ENCODE measurements at places on chromosomes 1 and 21. TPM values are rescaled to one million over a fixed set of nuclear protein-coding genes. Genes with fewer than 3 reads are reported as not detected.

GRCh38 chr1:45929257-45929687 is 125.9 kb downstream of the MAST2 start:
- DNase-seq: peak; percentile 78

DNA sequence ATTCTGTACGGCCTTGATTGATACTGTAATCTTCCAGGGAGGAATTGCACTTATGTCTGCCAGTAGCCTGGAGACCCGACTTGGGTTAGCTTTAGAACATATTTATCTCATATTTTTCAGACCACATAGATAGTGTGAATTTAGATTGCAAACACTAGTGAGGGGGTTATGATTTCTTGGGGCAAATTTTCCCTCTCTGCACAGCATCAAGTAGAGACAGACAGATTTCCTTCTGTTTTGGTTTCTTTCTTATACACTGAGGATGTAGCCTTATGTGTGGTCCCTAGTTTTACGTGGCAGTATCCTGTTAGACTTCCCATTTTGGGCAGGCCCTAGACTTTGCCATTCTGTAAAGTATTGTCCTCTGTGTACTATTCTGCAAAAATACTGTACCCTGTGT is 29.0 kb downstream of the SOAT1 start:
- peak; percentile 63 for DNase-seq

DNA sequence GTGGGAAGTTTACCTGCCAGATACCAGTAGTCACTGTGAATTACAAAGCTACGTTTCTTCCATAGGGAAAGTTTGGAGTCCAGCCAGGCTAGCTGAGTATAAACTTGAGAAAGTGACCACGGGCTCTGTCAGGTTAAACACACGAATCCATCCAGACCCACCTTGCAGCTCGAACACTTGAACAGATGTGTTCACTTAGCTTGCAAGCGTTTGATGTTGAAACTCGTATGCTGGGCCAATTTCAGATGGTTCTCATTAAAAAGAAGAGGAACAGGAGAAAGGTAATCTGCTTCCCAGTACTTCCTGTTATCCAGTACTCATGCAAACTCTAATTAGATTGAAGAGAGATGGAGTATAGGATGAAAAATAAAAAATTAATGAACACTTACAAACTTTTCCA is 636.4 kb downstream of the SMYD3 start:
- DNase-seq: no peak

- DNase-seq: no peak
Observed at GRCh38 chr1:244730934-244731434, 78.1 kb downstream of the DESI2 start.

DNA sequence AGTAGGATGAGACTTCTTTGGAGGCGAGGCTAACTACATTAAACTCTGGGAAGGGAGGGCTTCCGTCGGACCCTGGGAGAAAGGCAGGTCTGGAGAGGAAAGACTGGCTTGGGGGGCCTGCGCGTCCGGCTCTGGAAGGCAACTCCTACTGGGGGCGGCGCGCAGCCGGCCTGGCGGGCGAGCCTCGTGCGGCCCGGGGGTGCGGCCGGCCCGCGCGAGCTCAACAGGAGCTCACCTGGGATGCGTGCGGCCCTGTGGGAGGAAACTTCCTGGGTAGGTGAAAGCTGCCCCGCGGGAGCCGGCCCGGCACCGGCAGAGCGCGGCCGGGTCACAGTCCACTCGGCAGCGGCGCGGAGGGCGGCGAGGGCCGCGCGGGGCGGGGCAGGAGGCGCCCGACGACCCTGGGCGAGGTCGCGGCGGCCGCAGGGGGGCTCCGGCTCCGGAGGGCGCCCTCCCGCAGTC is 449 bp downstream of the EPS15 start:
- DNase-seq: peak; percentile 49

DNA sequence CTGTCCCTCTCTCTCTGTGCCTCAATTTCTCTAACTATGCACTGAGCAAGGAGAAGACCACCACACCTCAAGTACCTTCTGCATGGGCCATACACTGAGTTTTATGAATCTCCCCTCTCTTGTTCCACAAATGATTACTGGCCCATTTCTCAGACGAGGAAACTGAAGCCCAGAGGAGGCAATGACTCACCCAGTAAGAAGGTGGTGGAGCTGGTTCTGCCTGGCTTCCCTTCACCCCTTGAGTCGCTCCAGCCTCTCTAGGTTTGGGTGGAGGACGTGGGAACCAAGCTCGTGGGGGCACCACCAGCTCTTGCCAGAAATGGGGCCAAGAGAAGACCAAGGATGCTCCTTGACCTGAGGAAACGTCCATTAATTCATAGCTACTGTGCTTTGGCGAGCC is 21.3 kb upstream of the RUNX3 start:
- DNase-seq: no peak

DNA sequence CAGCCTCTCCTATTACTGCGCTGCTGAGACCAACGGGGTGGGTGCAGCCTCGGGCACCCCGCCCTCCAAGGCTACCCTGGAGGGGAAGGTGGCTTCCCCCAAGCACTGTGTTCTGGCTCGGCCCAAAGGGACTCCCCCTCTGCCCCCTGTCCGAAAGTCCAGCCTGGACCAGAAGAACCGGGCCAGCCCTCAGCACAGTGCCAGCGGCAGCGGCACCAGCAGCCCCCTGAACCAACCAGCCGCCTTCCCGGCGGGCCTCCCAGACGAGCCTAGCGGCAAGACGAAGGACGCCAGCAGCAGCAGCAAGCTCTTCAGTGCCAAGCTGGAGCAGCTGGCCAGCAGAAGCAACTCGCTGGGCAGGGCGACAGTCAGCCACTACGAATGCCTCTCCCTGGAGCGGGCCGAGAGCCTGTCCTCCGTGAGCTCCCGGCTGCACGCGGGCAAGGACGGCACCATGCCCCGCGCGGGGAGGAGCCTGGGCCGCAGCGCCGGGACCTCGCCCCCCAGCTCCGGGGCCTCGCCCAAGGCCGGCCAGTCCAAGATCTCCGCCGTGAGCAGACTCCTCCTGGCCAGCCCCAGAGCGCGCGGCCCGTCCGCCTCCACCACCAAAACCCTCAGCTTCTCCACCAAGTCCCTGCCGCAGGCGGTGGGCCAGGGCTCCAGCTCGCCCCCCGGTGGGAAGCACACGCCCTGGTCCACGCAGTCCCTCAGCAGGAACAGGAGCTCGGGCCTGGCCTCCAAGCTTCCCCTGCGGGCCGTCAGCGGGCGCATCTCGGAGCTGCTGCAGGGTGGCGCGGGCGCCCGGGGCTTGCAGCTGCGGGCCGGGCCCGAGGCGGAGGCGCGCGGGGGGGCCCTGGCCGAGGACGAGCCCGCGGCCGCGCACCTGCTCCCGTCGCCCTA is 533.1 kb downstream of the KIF26B start:
- no peak for DNase-seq

- DNase-seq: no peak
Observed at GRCh38 chr1:178294654-178295053, 200.8 kb downstream of the RASAL2 start.

GRCh38 chr1:14835725-14836124 is 237.2 kb downstream of the KAZN start:
- DNase-seq: peak; percentile 65

DNA sequence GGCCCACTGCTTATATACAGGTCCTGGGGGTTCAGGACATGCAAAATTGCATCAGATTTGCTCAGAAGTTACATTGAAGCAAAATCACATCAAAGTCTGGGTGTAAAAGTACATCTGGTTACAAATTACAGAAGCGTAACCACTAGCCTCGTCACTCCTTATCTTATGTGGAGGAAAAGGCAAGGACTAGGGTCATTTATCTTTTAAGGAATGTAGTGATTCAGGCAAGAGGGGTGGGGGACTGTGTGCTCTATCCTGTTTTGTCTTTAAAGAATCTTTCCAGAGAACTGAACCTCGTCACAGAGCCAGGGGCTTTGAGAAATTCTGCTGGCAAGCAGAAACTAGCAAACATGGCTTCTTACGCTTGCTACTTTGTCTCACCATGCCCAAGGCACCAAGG is 61.1 kb upstream of the RAB4A start:
- DNase-seq: peak; percentile 99

DNA sequence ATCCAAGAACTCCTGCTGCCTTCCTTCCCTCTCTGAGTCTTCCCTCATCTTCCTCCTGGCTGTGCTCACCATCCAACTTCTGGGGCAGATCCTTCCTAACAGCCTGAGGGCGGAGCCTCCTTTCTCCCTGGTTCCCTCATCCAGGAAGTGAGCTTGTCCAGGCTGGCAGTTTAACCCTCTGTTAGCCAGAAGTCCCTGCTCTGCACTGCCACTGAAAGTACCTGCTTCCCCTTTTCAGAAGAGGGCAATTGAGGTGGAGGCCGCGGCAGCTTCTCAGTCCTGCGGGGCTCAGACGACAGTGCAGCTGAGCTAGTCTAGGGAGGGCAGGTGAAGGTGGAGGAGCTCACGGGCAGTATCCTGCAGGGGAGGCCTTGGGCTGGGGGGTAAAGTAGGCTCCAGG is 149.1 kb downstream of the FCRL5 start:
- no peak for DNase-seq

- DNase-seq: peak; percentile 66
Observed at GRCh38 chr1:155938220-155938627, 3.2 kb upstream of the RXFP4 start.

- DNase-seq: no peak
Observed at GRCh38 chr1:47390843-47391242, 25.2 kb upstream of the FOXE3 start.

- DNase-seq: peak; percentile 4
Observed at GRCh38 chr1:172070055-172070454, 228.8 kb downstream of the DNM3 start.

- DNase-seq: no peak
Observed at GRCh38 chr1:205271277-205271676, 43.5 kb downstream of the TMCC2 start.

GRCh38 chr1:207913951-207914350 is 3.0 kb upstream of the CD34 start:
- peak; percentile 13 for DNase-seq

DNA sequence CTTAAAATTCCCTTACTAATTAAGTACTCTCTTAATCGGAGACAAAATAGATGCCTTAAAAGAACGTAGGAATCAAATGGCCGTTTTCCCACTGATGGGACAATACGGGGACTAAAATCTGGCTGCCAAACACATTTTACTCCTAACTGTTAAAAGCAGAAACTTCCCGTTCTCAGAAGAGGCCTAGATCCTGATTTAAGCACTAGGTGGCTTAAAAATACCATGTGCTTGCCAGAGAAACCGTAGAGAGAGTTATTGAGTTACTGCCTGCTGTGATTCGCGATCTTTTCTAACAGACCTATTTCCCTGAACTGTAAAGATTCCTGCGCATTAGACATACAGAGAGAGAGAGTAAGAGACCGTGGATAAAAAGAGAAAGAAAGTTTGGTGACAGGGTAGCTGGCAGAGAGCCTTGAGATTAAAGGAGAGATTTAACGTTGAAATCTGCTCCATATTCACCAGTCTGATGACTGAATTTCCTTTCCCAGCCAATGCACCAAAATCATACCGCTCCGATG is 54.4 kb upstream of the STUM start:
- DNase-seq: no peak

- DNase-seq: no peak
Observed at GRCh38 chr1:79376106-79376505, 369.6 kb upstream of the ADGRL4 start.

DNA sequence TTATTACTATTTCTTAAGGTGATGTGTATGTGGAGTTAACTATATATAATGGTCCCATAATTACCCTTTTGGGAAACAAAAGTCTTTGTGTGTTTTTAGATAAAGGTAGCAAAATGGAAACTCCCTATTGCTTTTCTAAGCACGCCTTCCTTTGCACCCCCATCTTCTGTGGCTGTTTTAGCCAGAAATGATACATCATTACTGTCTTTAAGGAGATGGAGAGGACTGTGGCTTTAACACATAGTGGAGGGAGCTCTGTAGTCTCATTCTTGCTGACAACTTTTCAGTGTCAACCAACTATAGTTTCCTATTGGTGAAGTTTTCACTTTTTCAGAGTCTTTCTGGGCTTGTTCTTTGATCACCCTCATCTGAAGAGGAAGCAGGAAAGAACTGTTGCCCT is 1.0 kb downstream of the APOBEC4 start:
- no peak for DNase-seq

DNA sequence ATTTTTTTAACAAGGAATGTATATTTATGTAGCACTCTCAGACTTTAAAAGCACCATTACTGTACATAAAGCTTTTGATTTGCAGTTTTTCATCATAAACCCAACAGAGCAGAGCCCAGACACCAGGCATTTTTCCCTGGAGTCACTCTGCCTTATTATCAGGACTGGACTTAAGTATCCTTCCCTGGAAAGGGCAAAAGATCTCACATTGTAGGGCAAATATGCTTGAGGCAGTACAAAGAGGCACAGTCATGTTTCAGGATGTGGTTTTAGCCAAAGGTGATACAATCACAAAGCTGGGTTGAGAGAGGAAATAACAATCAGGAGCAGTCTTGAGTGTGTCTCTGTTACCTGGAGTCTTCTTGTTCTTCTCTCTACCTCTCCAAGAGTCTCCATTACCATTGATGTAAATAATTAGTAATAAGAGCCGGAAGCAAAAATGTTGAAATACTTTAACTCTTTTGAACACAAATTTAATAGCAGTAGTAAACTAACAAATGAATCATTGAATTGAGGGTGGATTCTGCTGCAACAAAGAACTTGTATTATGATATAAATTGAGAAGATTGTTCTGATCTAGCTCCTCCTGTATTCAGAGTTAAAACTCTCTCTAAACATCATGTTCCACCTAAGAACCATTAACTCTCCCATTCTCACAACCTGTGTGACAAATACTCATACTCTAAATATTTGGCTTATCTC is 160.5 kb downstream of the LTN1 start:
- peak; percentile 34 for DNase-seq

DNA sequence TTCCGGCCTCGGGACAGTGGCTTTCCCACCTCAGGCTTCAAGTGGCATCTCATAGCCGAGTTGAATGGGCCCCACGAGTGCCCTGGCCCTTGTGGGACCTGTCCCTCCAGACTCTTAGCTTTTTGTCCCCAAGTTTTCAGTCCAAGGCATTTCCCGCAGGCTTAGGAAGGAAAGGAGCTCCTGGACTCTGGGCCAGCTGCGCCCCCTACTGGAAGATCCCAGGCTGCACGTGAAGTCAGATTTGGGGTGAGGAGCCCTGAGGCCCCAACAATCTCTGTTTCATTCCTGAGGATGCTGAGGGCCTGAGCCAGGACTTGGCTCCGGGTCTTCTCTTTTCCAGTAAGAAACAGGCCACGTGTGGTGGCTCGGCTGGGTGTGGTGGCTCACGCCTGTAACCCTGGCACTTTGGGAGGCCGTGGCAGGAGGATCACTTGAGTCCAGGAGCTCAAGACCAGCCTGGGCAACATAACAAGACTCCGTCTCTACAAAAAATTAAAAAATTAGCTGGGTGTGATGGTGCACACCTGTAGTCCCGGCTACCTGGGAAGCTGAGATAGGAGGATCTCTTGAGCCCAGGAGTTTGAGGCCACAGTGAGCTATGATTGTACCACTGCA is 67.4 kb downstream of the ARHGEF10L start:
- DNase-seq: peak; percentile 71

Gene PDC
- not detected for total RNA-seq

Gene PTGS2
- total RNA-seq: 3.0 TPM

Gene RUSC1
- 18.4 TPM for total RNA-seq

Gene LIX1L
- 40.2 TPM for total RNA-seq

Gene RAB25
- not detected for total RNA-seq
